ENCODE measurements at places on chromosomes 4 and X.

DNA sequence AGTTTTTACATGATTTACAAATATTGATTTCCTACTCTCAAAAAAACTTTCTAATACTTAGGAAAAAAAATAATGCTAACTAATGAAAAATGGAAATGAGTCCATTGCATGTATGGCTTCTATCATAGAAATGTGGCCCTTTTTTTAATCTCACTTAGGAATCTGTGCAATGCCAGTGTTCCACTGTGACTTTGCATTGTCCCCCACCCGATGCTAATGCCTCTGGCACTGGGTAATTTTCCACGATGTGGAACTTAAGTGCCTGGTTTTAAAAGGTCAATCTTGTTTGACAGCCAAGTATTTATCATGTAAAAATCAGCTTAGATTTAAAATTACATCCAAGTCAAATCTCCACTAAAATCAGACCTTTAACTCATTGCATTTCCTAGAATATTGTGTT lies 53.1 kb downstream of the SPATA4 start:
- H3K4me3 ChIP-seq, result no peak overlapping the region
- H3K4me1 ChIP-seq, result no peaks in the 10 kb centered on the region
- no peak for DNase-seq

- no peak overlapping the region for H3K27ac ChIP-seq
These were observed 301.7 kb upstream of the CPEB2 start for GRCh38 chr4:14700544-14700943.

GRCh38 chr4:80101071-80101791 lies 28.2 kb upstream of the ANTXR2 start:
- H3K4me1 ChIP-seq, result no peaks in the 10 kb centered on the region
- no peak for DNase-seq
- H3K27ac ChIP-seq, result no peak overlapping the region
- no peaks in the 10 kb centered on the region for H3K27me3 ChIP-seq
- no peaks in the 10 kb centered on the region for H3K36me3 ChIP-seq
- H3K4me3 ChIP-seq, result no peak overlapping the region

- H3K27ac ChIP-seq, result peak overlapping the region; percentile 89
- peaks cover 3% of the 10 kb centered on the region for H3K36me3 ChIP-seq
- no peak for DNase-seq
- H3K4me1 ChIP-seq, result peaks cover 32% of the 10 kb centered on the region
- H3K27me3 ChIP-seq, result no peaks in the 10 kb centered on the region
These were observed 56.0 kb downstream of the SPRY1 start for GRCh38 chr4:123452616-123453015.

DNA sequence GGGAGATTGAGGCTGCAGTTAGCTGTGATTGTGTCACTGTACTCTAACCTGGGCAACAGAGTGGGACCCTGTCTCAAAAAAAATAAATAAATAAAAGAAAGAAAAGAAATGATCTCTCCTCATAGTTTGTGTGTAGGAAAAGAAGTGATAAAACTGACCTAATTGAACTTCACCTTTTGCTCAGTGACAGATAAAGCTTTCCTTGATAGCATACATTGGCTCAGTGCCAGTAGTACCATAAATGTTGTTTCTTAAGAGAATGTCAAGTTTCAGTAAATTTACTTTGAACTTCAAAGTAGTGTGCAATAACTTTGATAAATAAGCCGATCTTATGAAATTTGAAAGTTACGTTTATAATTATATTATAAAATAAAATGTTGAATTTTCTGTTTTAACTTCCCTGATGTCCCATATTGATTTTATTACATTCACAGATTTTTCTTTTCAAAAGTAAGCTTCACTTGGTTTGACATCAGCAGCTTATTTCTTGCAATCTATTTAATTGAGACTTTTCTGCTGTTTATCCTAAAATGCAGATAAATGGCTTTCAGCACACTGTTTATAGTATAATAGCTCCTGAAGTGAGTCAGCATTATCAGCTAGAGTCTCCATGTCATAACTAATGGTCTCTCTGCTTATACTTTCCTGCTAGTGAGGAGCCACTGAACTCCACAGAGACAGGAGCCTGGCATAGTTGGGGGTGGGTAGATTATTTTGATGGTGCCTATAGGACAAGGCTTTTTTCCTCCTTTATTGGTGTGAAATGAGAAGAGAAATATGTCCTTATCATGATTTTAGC lies 330.1 kb downstream of the BMPR1B start:
- H3K4me1 ChIP-seq, result peaks cover 28% of the 10 kb centered on the region
- H3K27ac ChIP-seq, result no peak overlapping the region
- H3K36me3 ChIP-seq, result no peaks in the 10 kb centered on the region
- no peak for DNase-seq

DNA sequence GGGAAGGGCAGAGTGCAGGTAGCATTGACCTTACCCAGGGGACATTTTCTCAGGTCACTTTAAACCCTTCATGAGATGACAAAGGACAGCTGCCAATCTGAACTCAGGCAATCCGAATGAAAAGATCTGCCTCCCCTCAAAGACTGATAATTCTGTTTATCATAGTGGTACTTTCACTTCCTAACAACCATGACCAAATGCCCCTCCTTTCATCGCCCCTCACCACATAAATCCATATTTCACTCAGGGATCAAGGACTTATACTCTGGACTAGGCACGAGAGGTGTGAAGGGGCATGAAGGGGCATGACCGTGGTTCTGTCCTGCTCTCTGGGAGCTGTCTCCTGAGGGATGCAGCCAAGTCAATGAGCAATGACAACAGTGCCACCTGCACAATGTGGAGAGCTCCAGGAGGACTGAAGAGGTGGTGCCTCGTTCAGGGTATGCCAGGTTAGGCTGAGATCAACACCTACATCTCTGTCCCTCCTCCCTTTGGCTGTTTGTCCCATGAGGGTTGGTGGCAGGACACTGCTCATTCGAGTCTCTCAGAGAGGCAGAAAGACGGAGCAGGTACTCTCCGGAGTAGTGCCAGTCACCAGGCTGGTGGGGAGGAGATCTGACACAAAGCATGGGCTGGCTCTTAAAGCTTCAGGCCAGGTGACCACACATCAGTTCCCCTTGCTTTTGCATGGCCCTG lies 12.5 kb downstream of the HS3ST1 start:
- DNase-seq, result no peak
- no peak overlapping the region for H3K4me3 ChIP-seq
- no peaks in the 10 kb centered on the region for H3K36me3 ChIP-seq

- DNase-seq, result no peak
- no peak overlapping the region for H3K27ac ChIP-seq
- no peaks in the 10 kb centered on the region for H3K4me1 ChIP-seq
- H3K36me3 ChIP-seq, result no peaks in the 10 kb centered on the region
These were observed 996.1 kb downstream of the PDHA2 start for GRCh38 chr4:96835991-96836390.

DNA sequence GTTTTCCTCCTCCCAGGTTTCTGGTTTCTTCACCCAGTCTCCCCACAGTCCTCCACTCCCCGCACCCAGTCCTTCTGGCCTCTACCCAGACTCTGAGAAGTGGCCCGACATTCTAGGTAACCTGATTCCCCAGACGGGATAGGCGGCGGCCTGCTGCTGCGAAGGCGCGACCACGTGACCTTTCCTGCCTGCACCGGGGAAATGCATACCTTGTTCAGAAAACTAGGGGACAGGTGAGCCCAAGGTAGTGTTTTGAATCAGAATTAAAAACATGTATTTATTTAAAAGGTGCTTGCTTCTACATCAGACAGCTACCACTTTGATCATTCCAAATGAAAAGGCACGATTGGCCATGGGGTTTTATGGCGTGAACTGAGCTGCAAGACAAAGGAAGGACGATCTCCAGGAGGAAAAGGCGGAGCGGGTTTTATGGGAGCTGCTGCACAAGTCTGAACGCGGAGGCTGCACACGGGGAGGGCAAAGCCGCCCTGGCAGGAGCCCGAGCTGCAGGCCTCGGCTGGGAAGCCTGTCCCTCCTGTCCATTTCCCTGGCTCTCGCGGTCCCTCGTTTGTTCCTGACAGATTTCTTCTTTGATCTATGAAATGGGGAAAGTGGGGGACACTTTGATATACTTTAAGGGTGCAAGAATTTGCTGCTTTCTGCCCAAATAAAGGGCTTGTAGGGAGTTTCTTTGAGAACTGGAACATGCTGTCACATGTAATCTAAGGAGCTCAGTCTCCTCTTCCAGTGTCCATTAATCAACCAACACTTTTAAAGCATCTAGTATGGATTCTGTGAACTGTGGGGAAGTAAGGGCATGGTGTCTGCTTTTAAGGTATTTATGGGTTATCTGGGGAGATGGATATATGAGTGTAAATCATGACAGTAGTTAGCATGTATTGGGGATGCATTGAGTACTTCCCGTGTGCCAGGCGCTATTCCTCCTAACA lies 150.9 kb downstream of the SPRY1 start:
- H3K4me3 ChIP-seq, result peak overlapping the region; percentile 25
- no peak for DNase-seq
- peak overlapping the region; percentile 14 for H3K27ac ChIP-seq
- peaks cover 35% of the 10 kb centered on the region for H3K4me1 ChIP-seq

GRCh38 chrX:44400588-44400987 lies 57.1 kb upstream of the EFHC2 start:
- H3K4me1 ChIP-seq, result no peaks in the 10 kb centered on the region
- no peak overlapping the region for H3K4me3 ChIP-seq
- H3K36me3 ChIP-seq, result peaks cover 3% of the 10 kb centered on the region
- no peak for DNase-seq
- no peak overlapping the region for H3K27ac ChIP-seq

DNA sequence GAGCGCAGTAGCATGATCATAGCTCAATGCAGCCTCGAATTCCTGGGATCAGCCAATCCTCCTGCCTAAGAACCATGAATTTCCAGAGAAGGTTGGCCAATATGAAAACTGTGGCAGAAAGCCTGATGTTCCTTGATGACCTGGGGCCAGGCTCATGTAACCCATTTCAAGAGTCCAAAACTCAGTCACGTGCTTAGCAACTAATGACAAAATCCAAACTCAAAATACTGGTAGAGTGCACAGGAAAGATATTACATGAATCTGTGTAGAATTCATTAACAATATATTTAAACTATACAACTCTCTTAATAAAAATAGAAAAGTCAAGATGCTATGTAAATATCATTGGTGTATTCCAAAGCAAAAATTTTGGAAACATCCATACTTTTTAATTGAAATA lies 265.7 kb upstream of the NDST3 start:
- no peaks in the 10 kb centered on the region for H3K27me3 ChIP-seq
- H3K36me3 ChIP-seq, result peaks cover 2% of the 10 kb centered on the region
- no peak overlapping the region for H3K4me3 ChIP-seq
- H3K4me1 ChIP-seq, result no peaks in the 10 kb centered on the region
- no peak overlapping the region for H3K27ac ChIP-seq

DNA sequence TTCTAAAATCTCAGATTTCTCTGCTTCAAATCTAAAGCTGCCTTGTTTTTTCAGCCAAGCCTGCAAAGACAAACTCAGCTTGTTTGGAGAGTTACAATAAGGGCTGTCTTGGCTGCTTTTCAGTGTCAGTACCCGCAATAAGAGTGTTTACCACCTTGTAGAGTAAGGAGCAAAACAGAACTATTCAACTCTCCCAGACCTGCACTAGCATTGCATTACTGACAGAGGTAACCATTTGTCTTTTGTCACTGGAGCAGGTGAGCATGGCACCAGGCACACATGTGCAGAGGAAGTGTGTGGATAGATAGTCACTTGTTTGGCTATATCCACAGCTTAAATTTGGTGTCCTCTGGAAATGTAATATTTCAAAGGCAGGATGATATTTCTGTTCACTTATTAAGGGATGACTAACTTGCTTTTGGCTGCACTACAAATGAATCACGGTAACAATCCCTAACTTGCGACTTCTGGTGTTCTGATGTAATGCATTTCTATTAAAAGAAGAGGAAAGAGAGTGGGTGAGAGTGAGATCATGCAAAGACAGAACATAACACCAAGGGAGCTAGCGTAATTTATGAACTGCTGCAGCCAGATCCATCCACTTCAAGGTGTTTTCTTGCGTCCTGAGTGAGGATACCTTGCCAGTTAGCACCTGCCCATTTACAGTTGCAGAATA lies 38.6 kb downstream of the PTCHD1 start:
- no peak for DNase-seq
- H3K27ac ChIP-seq, result no peak overlapping the region
- no peaks in the 10 kb centered on the region for H3K36me3 ChIP-seq
- H3K27me3 ChIP-seq, result peaks cover 19% of the 10 kb centered on the region
- no peaks in the 10 kb centered on the region for H3K4me1 ChIP-seq

DNA sequence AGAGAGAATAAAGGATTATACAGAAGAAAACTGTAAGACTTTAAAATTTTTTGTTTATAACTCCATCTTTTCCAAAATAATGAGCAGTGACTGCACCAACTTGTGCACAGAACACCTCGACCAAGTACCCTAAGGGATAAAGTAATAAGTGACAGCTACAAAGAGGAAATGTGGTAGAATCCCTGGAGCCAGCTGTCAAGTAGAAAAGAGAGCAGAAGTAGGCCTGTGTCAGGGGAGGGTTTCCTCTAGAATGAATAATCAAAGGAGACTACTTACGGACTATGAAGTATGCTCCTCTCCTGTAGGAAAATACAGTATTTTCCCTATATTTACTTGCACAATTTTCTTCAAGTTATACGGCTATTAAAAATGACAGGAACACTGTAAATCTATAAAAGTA lies 1.2 kb downstream of the EIF1AX start:
- H3K4me1 ChIP-seq, result peaks cover 24% of the 10 kb centered on the region
- H3K36me3 ChIP-seq, result peaks cover 21% of the 10 kb centered on the region
- H3K27me3 ChIP-seq, result no peaks in the 10 kb centered on the region
- peak overlapping the region; percentile 95 for H3K4me3 ChIP-seq
- no peak overlapping the region for H3K27ac ChIP-seq
- DNase-seq, result no peak

GRCh38 chrX:136519069-136519468 lies 12.9 kb upstream of the VGLL1 start:
- no peaks in the 10 kb centered on the region for H3K27me3 ChIP-seq
- H3K27ac ChIP-seq, result no peak overlapping the region
- H3K36me3 ChIP-seq, result peaks cover 4% of the 10 kb centered on the region
- H3K4me1 ChIP-seq, result no peaks in the 10 kb centered on the region
- DNase-seq, result no peak

DNA sequence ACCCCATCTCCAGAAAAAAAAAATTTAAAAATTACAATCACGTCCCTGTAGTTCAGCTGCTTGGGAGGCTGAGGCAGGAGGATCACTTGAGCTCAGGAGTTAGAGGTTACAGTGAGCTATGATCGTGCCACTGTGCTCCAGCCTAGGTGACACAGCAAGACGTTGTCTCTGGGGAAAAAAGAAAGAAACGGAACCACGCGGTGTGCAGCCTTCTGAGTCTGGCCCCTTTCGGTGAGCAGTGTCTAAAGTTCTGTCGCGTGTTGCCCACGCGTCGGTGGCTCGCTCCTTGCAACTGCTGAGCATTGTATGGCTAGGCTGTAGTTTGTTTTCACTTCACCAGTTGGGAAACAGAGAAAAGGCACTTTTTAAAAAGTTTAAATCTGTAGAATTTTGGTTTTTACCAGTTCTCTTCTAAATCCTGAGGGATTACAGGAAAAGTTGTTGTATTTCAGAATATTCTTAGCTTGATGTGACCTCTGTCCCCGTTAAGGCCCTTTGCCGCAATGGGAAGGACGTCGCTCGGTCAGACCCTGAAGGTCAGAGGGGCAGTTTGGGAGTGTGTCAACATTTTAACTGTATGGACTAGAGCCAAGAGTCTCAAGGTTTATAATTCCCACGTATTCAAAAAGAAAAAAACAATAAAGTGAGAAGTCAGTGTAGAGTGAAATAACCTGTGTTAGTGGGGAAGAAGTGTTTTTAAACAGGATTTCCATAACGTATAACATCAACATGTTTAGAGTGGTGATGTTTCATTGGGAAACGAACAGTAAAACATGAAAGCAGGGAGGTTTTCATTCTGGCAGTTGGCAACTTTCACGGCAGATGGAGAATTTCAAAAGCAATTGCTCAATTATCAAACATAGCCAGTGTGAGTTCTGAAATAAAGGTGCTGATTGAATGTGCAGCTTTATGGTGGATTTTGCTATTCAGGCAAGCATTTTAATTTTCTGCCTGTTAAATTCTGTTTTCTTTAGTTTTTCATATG lies 45.8 kb upstream of the MSANTD1 start:
- no peaks in the 10 kb centered on the region for H3K27me3 ChIP-seq
- H3K4me3 ChIP-seq, result no peak overlapping the region
- H3K36me3 ChIP-seq, result peaks cover 4% of the 10 kb centered on the region
- H3K4me1 ChIP-seq, result peaks cover 6% of the 10 kb centered on the region
